Skin of body (tissue), 3 donors: ENCODE measurements at places on chromosomes 5 and 9.

GRCh38 chr5:128965638-128966302, 482 bp downstream of the SLC27A6 start:
- DNase-seq: no peak

DNA sequence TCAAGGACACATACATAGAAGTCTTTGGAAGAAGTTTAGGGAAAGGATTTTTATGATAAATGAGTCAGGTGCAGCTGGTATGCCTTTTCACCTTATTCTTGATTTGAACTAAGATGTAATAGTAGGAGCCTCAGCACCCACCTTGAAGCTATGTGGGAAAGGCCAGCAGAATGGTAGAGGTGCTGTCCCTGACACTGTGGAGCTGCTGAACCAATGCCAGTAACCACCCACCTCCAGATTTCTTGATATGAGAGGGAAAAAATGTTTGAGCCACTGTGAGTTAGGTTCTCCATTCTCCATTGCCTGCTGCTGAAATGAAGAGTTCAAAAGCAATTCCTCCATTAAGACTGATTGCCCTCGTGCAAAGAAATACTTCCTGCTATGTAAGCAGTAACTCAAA, 12.2 kb upstream of the HMGCR start:
- DNase-seq: no peak

DNA sequence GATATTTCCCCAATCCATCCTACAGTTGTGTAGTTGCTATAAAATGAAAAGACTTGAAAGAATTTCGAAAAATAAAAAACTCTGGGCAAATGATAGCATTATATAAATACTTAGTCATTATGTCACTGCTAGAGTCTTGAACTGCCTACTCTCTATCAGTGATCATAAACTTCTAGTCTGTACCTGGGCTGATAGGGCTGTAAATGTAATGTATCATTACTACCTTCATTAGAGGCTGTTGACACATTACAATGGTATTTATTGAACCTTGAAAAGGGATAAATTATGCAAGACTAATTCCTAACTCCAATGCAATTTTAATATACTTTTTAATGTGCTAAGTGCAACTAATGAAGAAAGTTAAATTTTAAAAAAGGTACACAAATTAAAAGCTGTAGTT, 214.1 kb upstream of the EFNA5 start:
- DNase-seq: no peak

DNA sequence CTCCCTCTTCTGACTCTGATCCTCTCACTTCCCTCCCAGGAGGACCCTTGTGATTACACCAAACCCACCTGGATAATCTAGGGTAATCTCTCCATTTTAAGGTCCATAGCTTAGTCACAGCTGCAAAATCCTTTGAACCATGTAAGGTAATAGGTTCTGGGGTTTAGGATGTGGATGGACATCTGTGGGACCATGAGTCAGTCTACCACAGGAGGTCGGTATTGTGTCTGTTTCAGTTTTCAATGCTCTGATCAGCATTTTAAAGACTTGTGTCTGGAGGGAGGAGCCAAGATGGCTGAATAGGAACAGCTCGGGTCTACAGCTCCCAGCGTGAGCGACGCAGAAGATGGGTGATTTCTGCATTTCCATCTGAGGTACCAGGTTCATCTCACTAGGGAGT, 112.6 kb downstream of the CAVIN4 start:
- no peak for DNase-seq

- no peak for DNase-seq
Observed at GRCh38 chr5:157598350-157598936, 22.9 kb upstream of the ADAM19 start.

DNA sequence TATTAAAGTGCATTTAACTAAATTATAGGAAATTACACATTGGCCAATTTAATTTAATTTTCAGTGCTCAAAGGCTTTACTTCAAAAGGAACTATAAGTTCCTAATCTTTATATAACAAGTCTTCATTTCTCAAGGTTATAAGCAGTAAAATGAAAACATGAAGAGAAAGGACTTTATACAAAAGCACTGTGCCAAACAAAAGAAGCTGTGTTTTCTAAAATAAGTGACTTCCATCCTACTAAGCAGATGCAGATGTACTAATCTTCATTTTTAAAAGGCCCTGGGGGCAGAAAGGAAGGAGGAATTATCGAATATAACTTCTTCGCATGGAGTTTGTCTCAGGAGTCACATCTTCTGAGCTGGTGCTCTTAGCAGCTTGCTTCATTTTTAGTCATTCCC, 81.4 kb downstream of the SHC3 start:
- peak; percentile 1 for DNase-seq

GRCh38 chr5:67124556-67124955, 72.0 kb downstream of the CD180 start:
- DNase-seq: no peak

- peak; percentile 99 for DNase-seq
Observed at GRCh38 chr9:134455934-134456755, 129.9 kb downstream of the RXRA start.

DNA sequence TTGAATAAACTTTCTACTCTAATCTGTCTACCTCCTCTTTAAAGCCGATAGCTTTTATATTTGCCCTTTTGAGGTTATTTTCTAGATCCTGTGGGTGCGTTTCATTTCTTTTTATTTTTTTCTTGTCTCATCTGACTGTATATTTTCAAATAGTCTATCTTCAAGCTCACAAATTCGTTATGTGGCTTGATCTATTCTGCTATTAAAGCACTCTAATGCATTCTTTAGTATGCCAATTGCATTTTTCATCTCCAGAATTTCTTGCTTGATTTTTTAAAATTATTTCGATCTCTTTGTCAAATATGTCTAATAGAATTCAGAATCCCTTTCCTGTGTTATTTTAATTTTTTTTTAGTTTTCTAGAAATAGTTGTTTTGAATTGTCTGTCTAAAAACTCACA, 172.4 kb downstream of the CYLC2 start:
- no peak for DNase-seq

DNA sequence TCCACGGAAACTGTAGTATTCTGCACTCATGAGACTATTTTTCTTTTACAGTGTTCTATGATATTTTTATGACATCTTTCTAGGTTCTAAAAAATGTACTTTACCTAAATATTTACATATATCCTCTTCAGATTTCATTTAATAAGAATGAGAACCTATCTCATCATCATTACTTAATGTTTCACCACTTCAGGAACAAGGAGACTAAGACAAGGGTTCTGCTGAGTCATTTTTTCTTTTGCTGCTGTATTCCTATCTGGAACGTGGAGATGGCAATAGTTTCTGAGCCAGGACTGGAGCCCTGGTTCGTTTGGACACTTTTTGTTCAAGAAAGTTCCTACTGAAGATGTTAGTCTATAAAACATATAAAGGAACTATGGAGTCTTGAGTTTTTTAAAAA, 258.2 kb upstream of the MAP3K1 start:
- DNase-seq: no peak

GRCh38 chr9:6917162-6917561, 159.4 kb downstream of the KDM4C start:
- no peak for DNase-seq

DNA sequence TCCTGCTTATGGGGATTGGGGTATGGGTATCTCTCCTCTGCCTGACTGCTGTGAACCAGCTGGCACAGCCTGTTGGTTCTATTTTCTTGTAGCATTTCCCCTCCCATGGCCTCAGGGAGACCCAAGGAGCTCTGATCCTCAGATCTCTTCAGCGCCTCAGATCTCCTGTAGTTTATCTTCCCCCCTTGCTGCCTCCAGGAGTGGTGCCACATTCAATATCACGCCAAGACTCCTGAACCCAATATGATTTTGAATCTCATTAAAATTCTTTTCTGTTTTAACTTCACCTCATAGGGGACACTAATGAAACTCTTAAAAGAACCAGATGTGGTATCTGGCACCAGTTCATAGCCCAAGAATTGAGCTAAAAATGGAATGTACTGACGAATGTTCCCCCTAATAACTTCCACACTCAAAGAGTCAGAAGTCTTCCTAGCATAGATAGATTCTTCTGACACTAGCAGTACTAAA, 59.6 kb upstream of the LIFR start:
- DNase-seq: peak; percentile 73

GRCh38 chr9:113807173-113808061, 68.7 kb upstream of the ZNF618 start:
- DNase-seq: peak; percentile 59

- no peak for DNase-seq
Observed at GRCh38 chr5:131661933-131662332, 26.9 kb upstream of the RAPGEF6 start.

GRCh38 chr5:171415115-171415730, 4.2 kb upstream of the FGF18 start:
- DNase-seq: peak; percentile 14

DNA sequence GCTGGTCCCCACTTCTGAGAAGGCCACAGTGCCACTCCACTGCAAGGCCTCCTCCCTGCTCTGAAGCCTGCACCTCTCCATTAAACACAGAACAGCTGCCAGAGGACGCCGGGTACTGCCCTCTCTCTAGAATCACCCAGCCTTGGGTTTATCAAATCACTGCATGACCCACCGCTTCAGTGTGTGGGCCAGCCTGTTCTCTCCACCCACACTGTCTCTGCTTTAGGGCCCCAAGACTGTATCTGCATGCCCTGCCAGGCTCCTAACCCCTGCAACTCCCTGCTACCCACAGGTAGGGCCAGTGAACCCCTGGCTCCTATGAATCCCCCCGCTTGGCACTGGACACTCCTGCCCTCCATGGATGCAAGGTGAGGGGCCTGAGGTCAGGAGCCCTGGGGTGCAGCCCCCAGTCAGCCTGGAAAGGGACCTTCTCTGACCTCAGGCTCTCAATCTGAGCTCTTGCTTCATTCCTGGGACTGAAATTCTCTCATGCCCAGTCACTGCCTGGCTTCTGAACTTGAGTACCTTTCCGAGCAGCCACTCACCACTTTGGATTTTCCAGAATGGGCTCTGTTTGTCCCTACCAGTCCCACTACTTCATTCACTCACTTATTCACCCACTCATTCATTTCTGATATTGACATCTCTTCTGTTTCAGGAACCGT, 206.3 kb downstream of the GABBR2 start:
- no peak for DNase-seq

DNA sequence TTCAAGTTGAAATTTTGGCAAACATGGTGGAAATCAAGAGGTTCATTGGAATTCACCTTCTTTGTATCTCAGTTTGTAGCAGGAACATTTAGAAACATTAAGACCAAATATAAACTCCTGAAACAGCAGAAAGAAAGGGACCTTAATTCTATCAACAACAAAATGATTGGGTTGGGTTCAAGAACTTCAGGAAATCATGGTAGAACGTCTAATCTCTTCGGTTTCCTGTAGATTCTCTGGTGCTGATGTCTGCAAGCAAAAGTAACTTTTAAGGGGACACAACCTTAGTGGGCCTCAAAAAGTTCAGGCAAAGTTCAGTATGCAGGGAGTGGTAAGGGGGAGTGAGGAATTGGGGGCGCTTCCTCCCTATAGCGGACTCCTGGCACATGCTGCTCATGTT, 3.4 kb downstream of the IL33 start:
- DNase-seq: no peak

- peak; percentile 5 for DNase-seq
Observed at GRCh38 chr5:112004867-112005622, 248.1 kb upstream of the NREP start.

DNA sequence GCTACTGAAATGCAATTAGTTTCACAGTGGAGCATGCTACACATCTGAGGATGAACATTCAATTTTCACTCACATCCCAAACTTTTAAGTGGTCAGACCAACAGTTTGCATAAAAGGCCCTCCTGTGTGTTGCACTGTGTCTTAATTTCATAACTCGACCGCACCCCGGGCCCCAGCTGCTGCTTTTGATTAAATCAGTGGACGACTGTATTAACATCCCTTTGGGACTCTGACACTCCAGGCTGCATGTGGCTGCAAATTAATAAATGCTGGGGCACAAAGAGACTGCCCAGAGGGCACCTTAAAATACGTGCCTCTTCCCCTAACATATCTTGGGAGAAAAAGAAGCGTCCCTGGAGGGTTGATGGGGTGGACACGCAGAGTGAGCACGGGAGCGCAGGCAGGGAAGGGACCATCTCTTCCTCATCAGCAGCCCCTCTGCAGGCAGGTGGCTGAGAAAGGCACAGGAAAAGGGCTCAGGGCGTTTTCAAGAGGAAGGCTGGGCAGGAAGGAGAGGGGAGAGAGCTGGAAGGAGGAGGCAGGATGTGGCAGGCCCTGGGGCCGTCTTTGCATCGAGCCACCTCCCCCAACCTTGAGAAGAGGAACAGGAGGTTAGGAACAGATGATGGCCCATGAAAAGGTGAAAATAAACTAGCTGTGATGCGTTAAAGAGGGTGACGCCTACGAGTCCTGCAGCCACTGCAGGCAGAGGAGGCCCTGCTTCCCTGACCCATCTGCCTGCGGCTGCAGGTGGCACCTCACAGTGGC, 18.6 kb downstream of the MED10 start:
- DNase-seq: no peak

- no peak for DNase-seq
Observed at GRCh38 chr9:113449376-113449775, 14.2 kb upstream of the RGS3 start.

DNA sequence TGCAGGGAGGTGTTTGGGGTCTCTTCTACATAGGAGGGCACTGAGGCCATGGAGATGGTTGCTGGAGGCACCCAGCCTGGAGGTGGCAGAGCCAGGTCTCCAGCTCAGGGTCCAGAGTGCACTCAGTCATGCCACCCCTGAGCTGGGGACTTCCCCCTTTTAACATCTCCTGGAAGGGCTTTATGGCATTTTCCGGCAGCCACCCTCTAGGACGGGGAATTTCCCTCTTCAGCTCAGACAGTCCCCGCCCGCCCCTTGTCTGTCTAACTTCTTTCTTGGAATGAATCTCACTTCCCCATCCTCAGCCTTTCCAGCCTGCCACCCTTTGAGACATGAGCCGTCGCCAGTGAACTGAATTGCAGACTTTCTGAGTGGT, 49.9 kb downstream of the COL15A1 start:
- DNase-seq: no peak

DNA sequence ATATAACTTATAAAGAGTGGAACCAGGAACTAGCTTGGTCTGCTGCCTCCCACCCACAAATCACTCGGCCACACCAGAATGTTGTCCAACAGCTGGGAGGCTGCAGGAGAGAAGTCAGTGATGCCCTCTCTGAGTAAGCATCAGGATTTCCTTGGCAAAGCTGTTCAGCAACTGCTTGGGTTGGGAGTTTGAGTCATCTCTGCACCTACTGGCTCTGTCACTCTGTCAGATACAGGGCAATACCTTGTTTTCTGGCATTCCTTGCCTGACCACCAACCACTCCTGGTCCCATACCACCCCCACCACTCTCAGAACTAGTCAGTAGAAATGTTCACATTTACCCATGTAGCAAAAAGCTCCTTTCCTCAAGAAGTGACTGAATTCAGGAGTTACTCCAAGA, 36.8 kb upstream of the GCNT4 start:
- DNase-seq: no peak

- no peak for DNase-seq
Observed at GRCh38 chr5:172274951-172275753, 8.4 kb downstream of the UBTD2 start.

DNA sequence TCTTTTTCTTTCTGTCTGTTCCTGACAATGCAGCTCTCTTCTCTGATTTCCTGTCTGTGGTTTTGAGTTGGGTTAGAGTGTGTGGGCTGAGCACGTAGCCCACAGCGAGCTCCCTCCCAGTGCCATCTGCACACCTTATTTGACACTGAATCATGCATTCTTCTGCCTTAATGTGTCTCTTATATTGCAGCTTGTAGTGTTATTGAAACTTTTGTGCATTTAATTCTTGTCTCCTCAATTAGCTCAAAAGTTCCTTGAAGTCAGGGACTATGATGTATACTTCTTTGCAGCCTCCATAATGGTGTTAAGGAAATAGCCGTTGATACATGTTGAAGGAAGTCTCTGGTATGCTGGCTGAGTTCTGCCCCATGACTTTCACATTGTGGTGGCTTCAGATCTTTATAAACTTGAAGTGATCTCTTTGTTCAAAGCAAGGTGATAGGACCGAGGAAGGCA, 576.2 kb upstream of the CLINT1 start:
- no peak for DNase-seq
